ENCODE measurements at places on chromosomes 1 and 21. TPM values are rescaled to one million over a fixed set of nuclear protein-coding genes. Genes with fewer than 3 reads are reported as not detected.

The OR10Z1 gene
- not detected for total RNA-seq

The C1orf226 gene
- 0.23 TPM for total RNA-seq

The TNFAIP8L2 gene
- not detected for total RNA-seq

The ERICH3 gene
- 0.29 TPM for total RNA-seq

- no peak for DNase-seq
Measured at GRCh38 chr1:224533517-224533916, 82.6 kb upstream of the CNIH3 start.

- no peak for DNase-seq
Measured at GRCh38 chr1:13813398-13814012, 113.5 kb downstream of the PRDM2 start.

GRCh38 chr1:92085727-92086126 lies 5.6 kb downstream of the BTBD8 start:
- no peak for DNase-seq

- DNase-seq = peak; percentile 71
Measured at GRCh38 chr1:25608488-25609178, 8.0 kb upstream of the MAN1C1 start.

DNA sequence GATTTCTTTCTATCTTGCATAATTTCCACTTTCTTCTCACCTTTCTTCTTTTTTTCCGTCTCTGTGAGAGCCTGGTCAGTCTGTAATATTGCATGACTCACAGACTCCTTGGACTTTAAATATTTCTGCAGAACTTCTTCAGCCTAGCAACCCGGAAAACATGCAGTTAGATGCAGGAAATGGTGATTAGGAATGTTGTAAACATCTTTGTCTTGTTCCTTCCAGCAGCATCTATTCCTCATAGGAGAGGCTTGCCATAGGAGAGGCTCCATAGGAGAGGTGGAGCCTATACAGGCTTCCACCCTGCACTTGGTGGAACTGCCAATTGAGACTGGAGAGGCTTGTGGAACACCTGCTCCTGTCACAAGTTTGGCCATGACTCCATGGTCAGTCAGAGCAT lies 10.0 kb downstream of the GBP5 start:
- peak; percentile 23 for DNase-seq

DNA sequence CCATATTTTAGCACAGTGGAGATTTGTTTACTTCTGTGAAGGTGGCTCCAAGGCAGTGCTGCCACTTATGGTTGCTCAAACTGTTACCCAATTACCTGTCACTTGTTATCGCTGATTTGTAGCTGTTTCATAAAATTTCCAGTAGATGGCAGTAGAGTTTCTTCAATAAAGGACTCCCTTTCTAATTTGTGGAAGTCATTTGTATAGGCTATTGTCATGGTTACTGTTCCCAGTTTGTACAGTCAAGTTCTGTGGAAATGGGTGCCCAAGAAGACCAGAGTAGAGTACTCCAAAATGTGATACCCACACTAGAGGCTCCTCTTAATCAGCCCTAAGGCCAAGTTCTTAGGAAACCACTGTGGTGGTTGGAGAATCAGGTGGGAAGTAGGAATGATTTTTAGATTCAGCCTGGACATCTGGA lies 186.1 kb downstream of the CLEC20A start:
- DNase-seq = peak; percentile 64
